ENCODE measurements at places on chromosomes 7 and 10.

- peak; percentile 73 for DNase-seq
Measured at GRCh38 chr7:151248346-151249033, at the start of gene SMARCD3. TSS of gene SMARCD3 (minus strand) at chr7:151248694. CDS start at chr7:151248562, 132 bp downstream.

- DNase-seq: no peak
Measured at GRCh38 chr7:80427218-80427617, 84.6 kb downstream of the GNAT3 start.

GRCh38 chr10:132939957-132940790 lies 2.2 kb downstream of the CFAP46 start:
- peak; percentile 60 for DNase-seq

- no peak for DNase-seq
Measured at GRCh38 chr7:91165846-91166230, 98.4 kb upstream of the FZD1 start.

- DNase-seq: no peak
Measured at GRCh38 chr7:115009736-115010440, 88.0 kb downstream of the MDFIC start.

- peak; percentile 25 for DNase-seq
Measured at GRCh38 chr7:7696458-7697119, 21.8 kb downstream of the RPA3 start.

GRCh38 chr7:124856299-124856888 lies 73.2 kb downstream of the POT1 start:
- peak; percentile 43 for DNase-seq

GRCh38 chr10:111968647-111969046 lies 214.9 kb downstream of the GPAM start:
- DNase-seq: peak; percentile 38

DNA sequence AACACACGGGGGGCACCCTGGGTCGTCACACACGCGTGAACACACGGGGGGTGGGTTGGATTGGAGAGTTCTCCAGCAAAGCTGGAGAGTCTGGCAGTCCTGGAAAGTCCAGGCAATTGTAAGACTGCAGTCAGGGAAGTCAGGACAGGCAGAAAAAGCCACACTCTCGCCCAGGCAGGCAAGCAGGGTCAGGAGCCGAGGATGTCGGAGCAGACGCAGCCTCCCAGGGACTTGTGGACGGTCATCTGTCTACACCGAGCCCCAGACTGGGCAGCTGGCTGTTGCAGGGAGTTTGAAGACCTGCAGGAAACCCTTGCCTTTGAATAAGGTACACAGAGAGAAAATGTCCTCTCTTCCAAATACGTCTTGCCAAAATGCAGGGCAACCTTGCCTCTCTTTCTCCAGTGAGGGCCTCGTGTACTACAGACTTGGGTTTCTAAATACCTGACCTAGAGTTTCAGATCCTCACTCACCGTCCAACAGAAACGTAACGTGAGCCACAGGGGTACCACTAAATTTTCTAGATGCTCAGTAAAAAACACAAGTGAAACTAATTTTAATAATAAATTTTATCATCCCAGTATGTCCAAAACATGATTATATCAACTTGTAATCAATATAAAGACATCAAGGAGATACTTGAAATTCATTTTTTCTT lies 176.7 kb downstream of the ADARB2 start:
- no peak for DNase-seq

DNA sequence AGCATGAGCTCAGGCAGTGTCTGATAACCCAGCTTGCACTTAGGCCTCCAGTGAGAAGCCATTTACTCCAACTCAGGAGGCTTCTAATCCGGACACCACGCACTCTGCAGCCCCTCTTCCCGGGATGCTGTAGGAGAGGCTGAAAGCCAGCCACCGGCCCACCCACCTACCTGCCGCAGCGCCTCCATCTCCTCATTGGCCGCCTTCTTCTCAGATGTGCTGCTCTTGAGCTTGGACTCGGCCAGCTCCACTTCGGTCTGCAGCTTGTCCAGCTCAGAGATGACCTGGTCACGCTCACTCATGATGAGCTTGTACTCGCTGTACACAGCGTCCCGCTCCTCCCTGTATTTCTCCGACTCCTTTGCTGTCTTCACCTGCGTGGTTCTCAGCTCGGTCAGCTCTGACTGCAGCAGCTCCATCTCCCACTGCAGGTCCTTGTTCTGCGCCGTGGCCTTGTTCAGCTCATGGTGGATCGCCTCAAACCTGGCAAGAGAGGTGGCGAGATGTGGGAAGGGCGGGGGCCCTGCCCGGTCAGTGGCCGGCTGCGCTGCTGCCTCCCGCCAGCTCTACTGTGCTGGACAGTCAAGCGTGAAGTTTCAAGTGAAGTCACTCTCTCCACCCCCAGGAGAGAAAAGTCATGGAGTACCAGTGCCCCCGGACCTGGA lies 84.7 kb downstream of the DLG5 start:
- no peak for DNase-seq

GRCh38 chr7:101804967-101805366 lies 12.5 kb upstream of the CUX1 start:
- DNase-seq: no peak

DNA sequence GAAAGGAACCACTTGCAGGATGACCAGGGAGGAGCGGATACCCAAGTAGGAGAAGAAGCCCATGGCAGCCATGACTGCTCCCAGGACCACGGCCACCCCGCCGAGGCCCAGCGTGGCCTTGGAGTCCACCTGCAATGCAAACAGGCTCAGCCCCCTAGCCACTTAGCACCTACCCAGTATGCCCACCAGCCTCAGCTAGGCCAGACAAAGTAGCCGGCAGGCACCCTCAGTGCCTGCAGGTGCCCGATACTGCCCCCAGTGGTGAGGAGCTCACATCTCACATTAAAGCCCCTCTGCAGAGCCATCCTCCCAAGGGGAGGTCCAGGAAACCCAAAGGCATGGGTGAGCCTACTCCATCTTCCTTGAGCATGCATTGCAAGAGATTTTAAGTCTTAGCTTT lies 6.6 kb downstream of the NPC1L1 start:
- peak; percentile 32 for DNase-seq

DNA sequence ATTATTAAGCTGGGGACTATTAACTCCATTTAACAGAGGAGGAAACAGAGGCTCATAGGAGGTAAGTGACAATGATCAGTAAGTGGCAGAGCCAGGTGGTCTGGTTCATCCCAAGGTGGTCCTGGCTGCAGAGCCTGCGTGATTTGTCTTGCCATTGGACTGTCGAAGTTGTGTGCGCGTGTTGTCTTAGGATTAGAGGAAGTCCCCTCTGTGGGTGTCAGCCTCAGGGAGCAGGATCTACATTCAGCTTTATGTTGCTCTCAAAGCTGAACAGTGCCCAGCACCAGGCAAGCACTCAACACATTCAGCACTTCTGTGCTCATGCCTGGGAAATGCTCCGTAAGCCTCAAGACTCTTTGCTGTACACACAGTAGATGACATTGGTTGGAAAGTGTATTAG lies 139.5 kb downstream of the HERPUD2 start:
- DNase-seq: no peak

GRCh38 chr7:153902862-153903261 lies 149.3 kb upstream of the DPP6 start:
- no peak for DNase-seq

GRCh38 chr10:113235508-113235907 lies 285.5 kb downstream of the TCF7L2 start:
- no peak for DNase-seq

Measured in fibroblast of skin of scalp (primary cell).